ENCODE measurements at places on chromosomes 6 and 20.

DNA sequence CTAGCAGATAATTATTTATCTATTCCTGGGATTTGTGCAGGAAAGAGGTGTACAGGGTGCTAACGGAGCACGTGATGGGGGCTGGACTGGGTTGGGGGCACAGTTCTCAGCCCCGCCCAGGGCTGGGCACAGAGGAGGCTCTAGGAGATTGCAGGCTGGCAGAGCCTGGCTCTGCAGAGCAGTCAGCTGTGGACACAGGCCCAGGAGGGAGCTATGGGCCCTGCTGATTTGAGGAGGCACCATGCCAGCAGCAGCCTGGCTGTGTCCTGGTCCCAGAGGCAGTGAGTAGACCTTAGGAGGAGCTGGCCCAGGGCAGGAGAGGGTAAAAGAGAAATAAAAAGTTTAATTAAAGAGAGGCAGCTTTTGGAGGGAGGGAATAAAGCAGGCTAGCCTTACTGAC lies 19.3 kb downstream of the MAFB start:
- no peak for DNase-seq

GRCh38 chr20:42530855-42531448 lies 658.8 kb downstream of the PTPRT start:
- DNase-seq = no peak

DNA sequence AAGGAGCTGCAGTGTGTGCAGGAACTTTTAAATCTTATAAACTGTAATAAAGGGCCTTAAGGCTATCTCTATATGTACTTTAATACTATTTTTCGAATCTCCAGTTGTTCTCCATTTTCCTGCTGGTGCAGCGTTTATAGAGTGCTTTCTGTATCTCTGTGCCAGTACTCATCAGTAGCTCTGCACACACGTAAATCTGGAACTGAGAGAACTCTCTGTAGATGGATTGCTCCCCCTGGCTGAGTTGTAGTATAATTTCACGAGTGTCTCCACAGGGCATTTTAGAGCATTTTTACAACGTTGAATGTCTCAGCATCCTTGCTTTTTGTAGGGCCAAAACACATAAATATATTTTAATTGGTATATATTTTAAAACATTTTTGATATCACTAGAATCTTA lies 256.5 kb downstream of the TRDN start:
- DNase-seq = no peak

- no peak for DNase-seq
These were observed 143.6 kb downstream of the RCAN2 start for GRCh38 chr6:46347669-46348068.

- no peak for DNase-seq
These were observed 49.4 kb downstream of the ERMARD start for GRCh38 chr6:169800668-169801395.

Measured in CD4-positive, alpha-beta T cell treated with Interleukin-10 for 1 hour (primary cell).